ENCODE measurements at places on chromosomes 16 and 17.

- no peak for DNase-seq
These were observed 120.6 kb downstream of the MGAT5B start for GRCh38 chr17:76988796-76989195.

DNA sequence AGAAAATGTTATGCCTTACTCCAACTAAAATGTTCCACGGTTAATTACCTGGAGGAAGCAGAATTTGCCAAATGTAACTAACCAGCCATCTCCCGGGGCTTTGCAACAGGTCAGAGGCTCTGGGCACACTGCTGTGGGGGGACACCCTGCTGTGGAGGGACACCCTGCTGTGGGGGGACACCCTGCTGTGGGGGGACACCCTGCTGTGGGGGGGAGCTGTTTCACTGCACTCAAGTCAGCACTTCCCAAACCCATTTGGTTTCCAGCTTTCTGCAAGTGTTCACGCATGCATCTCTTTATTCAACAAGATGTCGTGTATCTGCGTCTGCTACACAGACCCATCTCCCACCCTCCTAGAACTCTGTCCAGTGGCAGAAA lies 239.5 kb downstream of the C16orf95 start:
- no peak for DNase-seq

- DNase-seq = no peak
These were observed 279.2 kb upstream of the CDH5 start for GRCh38 chr16:66087308-66087707.

DNA sequence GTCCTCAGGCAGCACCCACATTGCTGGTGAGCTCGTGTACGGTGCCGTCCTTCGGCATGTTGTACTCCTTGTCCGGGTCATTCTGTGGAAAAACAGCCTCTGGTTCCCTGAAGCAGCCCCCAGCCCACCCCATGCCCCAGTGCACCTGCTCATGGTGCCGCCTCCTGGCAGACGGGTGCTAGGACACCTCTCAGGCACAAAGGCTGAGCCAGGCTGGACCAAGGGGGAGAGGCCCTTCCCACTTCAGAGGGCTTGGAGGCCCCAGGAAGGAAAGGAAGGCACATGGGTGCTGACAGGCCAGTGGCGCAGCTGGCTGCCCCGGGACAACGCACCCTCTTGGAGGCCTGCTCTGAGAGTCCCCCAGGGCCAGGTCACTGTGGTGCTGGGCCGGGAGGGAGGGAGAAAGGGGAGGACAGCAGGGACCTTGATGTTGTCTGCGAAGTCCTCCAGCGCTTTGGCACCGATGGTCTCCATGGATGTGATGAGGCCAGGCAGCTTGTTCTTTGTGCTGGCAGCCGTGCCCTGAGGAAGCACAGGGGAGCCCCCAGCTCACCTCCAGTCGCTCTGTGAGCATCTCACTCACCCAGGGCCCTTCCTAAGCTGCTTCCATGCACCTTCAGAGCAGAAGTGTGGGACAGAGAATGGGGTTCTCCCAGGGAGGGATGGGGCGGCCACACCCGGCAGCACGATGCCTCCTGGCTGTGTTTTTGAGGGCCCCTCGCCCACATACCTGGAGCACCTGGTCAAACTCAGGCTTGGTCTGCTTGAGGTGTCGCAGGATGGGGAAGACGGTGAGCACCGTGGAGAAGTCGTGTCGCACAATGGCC lies 9.3 kb downstream of the ZACN start:
- DNase-seq = no peak

DNA sequence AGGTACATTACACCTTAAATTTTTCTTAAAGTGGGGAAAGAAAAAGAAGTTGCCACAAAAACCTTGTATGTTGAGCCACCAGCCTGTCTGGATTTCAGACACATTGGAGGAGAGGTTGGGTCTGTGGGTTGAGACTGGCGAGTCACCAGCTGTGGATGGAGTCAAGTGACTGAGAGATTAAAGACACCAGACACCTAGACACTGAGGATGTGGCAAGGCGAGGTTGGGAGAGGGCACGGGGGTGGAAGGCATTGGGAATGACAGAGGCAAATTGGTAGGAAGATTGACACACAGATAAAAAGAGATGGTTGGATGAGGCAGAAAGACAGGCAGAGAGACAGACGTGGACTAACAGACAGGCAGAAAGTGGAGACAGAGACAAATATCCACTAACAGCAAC lies 49.6 kb downstream of the KCNJ12 start:
- no peak for DNase-seq

- DNase-seq = no peak
These were observed 28.9 kb downstream of the TNRC6A start for GRCh38 chr16:24758373-24758772.

DNA sequence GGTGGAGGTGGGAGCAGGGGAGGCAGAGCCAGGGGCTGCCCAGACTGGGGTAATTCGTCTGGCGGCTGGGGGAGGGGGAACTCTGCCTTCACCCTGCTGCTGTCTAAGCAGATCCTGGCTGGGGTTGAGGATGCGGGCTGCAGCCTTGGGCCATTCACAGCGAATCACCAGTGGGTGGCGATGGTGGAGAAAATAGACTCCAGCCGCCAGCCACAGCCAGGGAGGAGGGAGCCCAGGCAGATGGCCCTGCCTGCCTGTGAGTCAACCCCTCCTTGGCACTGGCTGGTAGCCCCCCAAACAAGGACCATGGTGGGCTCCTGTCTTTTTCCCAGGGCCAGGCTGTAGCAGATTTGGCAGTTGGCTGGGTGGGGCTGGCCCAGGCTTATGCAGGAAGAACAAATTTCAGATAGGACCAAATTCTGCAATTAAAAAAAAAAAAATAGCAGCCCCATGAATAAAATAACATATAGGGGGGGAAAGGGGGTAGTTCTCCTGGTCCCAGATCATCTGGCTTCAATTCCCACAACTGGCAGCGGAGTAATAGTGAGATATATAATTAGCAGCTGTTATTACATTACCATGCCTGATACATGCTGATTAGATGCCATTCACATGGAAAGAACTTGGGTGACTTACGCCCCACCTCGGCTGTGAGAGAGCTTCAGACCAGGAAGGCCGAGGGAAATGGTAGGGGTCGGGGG lies 41.5 kb upstream of the CDH5 start:
- DNase-seq = no peak

DNA sequence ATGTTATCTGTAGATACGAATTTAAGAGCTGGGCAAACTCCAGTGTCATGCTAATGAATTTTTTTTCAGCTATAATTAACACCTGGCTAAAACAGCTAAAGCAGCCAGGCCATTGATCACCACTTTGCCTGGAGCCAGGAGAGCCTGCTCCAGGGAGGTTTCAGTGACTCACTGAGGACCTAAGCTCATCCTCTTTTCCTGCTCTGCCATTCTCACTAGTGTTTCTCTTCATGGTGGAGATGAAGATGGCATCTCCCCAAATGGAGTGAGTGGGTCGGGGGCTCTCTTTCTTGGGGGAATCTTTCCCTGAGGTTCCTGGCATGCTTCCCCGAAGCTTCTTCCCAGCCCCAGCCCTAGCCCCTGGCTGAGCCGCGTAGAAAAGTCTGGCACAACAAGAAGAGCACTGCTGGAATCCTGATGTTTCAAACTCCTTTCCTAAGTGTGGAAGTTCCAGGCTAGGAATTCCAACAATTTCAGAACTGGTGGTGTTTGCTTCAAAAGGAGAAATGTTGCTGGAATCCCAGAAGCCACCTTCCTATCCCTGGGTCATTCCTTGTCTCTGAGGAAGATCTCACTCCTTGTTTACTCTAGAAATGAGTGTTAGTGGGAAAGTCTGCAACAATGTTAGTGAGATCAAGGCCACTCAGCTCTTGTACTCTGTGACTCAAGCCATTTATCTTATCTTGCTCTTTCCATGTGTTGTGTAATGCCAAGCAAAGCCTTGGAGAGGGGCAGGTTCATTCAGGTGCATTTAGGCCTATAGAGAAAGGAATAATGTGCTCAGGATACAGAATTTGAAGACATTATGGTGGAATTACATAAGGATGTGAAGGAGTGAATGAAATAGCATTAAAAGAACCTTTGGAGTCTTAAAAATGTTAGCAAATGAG lies 26.0 kb upstream of the B4GALNT2 start:
- no peak for DNase-seq

- DNase-seq = no peak
These were observed 54.2 kb downstream of the RTN4RL1 start for GRCh38 chr17:1970843-1971384.

- DNase-seq = no peak
These were observed 380.6 kb downstream of the GRIN2A start for GRCh38 chr16:9801651-9802050.

DNA sequence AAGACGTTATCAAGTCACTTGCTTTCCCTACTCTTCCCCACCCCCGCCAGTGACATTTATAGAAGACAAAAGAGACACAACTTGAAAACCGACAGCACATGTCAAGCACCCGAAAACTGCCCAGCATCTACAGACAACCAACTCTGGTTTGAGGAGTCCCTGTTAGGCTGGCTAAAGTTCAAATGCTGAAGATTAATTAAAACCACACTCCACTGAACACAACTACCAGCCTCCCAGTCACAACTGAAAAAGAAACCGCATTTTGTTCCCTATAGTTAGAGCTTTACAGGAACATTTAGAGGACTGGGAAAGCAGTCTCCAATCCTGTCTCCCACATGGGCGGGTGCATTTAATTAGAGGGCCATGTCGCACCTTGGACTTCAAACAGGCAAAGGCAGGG lies 73.0 kb upstream of the COX10 start:
- no peak for DNase-seq

DNA sequence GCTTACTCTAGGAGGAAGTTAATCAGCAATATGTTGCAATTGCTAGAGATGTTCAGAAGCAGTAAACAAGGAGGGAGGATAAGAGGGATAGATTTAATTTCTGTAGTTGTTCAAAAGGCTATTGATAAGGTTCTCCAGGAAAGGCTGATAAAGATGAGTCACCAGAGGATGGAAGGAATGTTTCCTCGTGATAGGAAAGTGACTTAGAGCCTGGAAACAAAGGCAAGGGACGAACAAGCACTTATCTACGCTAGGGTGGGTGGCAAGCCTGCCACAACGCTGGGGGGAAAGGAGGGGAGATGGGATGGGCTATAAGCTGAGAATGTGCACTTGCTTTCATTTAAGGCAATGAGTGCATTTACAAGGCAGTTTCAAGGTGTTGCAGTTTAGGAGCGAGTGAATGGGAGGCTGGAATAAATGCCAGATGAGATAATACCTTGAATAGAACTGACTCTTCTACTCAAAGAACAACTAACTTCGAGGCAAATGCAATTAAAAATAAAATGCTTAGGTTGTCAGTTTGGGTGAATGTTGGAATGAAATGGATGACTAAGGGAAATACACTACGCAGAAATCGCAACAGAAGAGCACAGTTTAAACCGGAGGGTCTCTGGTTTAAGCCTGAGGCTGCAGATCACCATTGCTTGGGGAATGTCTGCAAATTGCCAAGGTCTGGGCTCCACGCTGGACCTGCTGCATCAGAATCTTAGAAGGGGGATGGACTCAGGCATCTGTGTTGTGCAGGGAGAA lies 76.0 kb upstream of the RBBP6 start:
- no peak for DNase-seq

DNA sequence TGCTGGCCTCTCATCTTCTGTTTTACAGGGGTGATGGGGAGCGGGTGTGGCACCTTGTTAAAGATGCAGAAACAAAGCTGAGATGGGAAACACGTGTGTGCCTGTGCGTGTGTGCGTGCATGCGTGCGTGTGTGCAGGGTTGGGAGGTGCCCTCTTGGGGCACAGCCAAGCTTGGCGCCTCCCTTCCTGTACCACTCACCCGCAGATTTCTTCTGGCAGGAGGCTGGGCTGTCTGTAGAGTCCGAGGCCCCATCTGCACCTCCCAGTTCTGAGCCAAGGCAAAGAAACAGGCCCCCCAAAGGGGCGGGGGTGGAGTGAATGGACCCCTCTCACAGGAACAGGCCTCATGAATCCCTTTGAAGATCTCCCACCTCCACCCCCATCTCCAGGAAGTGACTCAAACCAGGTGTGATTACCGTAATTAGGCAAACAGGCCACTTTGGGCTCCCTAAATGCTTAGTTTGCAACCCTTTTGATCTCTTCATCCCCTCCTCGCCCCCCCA lies 20.9 kb downstream of the TNS4 start:
- peak; percentile 67 for DNase-seq

- DNase-seq = no peak
These were observed 3.8 kb downstream of the IGF2BP1 start for GRCh38 chr17:49000943-49001342.

GRCh38 chr16:11093572-11094074 lies 149.3 kb downstream of the CLEC16A start:
- no peak for DNase-seq
